ENCODE measurements at places on chromosomes 5 and 9.

DNA sequence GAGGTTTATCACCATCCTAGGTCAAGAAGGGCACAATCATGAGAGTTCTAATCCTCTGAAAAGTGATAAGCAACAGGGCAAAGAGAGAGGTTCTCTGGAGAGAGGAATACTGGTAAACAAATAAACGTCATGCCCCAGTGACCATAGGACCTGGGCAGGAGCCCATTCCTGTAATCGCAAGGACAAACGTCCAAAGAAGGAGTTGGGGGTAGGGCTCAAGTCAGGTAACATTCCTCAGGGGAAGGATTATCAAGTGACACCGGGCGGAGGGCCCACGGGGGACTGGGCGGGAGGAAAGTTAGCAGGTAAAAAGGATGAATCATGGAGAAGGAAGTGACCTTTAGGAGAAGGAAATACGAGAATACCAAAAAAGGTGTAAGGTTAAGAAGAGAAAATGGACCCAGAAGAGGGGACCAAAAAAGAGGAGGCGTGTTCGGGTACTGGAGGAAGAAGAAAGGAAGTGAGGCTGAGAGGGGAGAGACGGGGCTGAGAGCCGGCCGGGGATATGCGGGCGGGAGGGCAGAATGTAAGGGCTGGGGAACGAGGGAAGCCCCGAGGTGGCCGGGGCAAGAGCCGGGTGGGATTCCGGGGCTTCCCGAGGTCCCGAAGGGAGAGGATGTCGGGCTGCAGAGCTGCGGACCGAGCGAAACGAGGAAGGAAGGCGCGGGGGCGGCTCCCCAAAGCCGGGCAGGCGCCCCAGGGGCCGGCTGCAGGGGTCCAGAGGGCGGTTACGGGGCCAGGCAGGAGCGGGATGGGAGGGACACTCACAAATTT, 583 bp downstream of the DIAPH1 start:
- no peak for DNase-seq

DNA sequence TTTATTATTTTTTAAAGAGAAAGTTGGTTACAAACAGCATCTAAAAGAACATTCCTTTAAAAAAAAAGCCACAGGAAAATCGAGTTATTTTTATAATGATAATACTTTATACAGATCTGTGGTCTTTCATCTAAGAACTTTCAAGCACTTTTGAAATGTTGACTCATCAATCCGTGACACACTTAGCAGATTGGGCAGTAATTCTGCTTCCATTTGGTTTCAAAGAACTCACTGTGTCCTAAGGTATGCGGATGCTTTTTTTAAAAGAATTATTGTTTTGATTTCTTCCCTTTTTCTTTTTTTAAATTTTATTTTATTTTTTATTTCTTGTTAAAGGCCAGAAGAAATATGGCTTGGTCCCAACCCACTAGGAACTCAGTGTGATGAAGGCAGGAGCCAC, 147.8 kb downstream of the AOPEP start:
- DNase-seq: no peak

GRCh38 chr9:16501726-16502125, 368.7 kb downstream of the BNC2 start:
- no peak for DNase-seq

- DNase-seq: no peak
Measured at GRCh38 chr5:93569300-93570160, 11.5 kb downstream of the NR2F1-AS1 start.

GRCh38 chr5:6544561-6544935, 88.3 kb downstream of the NSUN2 start:
- DNase-seq: no peak

- DNase-seq: no peak
Measured at GRCh38 chr5:56359809-56360685, 126.9 kb upstream of the ANKRD55 start.

- DNase-seq: no peak
Measured at GRCh38 chr5:124530916-124531315, 215.5 kb downstream of the ZNF608 start.

DNA sequence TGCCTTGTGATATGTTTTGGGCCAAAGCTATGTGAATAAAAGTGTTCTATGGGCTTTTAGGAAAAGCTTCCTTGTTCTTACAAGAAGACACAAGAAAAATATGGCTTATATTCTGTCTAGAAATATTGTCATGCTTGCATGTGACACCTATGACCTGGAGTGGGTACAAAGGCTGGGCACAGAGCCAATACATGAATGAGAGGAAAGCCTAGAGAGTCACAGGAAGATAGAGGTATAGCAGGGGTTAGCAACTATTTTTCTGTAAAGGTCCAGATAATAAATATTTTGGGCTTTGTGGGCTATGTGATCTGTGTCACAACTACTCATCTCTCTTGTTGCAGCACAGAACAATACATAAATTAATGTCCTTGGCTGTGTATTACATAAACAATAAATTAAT, 196.6 kb upstream of the CD180 start:
- no peak for DNase-seq

- no peak for DNase-seq
Measured at GRCh38 chr5:177123789-177124485, 9.6 kb upstream of the NSD1 start.

DNA sequence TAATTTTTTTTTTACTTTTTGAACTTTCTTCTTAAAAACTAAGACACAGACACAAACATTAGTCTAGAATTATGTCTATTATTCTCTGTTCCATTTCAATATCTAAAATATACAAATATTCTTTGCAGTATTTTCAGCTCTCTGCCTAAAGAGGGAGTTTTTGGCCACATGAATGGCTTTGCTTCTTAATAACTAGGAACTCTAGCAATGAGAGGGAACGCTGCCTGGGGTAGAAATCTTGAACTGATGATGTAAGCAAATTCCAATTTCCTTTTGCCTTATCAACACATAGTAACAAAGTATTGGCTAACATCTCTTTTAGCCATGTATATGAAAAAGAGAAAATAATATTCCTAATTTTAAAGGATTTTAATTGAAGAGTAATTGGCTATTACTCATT, 51.9 kb downstream of the SLC25A46 start:
- no peak for DNase-seq

DNA sequence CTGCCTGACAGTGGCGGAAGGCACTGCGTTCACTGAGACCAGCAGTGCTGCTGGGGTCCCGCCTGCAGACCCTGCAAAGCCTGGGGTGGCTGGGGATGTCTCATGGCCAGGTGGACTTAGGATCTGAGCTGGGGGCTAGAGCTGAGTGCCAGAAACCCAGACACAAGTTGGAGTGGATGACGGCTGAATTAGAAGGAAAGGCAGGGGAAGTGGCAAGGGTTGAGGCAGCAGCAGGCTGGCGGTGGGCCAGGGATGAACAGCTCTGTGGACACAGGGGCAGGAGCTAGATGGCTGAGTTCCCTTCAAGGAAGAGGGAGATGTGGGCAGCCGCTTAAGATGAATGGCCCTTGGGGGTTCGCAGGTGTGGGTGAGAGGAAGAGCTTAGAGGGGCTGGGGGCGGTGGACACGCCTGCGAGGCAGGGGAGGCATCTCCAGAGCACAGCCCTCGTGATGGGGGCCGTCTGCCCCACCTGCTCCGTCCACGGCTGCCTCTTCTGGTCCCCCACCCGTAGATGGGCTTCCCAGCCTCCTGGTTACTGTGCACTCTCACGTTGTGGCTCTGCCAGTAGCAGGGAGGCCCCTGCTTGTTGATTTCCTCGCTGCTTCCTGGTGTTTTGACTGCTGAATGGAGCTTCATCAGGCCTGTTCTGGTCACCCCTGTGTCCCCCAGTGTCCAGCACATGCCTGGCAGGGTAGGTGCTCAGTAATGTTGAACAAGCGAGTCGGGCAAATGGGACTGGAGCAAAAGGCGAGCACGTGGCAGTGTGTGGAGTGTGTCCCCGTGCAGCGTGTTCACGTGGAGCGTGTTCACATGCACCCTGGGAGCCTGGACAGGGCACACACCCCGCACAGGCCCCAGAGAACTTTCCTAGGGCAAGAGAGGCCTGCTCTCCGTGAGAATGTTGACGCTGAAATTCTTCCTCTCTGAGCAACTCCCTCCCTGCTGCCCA, 168.2 kb downstream of the CACNA1B start:
- DNase-seq: peak; percentile 15

- DNase-seq: no peak
Measured at GRCh38 chr5:164470312-164470711, 964.9 kb downstream of the MAT2B start.

DNA sequence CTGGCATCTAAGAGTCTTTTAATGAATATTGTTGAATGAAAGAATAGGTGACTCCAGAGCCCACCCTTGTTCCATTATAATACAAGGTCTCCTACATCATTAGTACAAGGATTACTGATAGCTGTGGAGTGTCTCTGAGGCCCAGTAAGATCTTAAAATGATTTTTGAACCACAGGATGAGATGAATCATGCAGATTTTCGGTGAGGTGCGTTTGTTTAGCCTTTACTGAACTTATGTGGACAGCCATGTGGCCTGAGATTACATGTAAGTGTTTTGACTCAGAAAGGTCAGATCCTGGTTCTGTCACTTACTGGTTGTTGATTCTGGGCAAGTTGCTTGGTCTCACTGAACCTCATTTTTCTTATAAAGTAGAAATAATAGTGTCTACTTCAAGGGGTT, 21.6 kb downstream of the NFX1 start:
- DNase-seq: no peak

GRCh38 chr9:18023332-18023731, 444.5 kb downstream of the SH3GL2 start:
- DNase-seq: no peak

- DNase-seq: no peak
Measured at GRCh38 chr5:160306696-160307095, 5.7 kb downstream of the CCNJL start.

DNA sequence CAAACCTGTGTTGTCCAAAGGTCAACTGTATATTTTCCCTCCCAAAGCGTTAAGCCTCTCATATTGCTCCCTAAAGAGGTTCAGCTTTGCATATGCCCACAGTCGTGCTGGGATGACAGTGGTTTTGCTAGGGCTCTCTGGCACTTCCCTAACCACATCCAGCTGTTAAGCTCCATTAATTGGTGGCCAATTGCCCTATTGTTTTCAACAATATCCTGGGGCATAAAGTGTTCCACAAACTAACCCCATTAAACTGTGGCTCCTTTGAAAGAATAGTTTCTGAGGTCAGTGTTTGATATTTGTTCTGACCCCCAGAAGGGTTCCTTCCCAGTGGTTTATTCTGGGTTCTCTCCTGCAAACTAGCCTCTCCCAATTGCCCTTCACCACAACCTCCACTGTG, 194.5 kb downstream of the HSD17B3 start:
- DNase-seq: no peak

DNA sequence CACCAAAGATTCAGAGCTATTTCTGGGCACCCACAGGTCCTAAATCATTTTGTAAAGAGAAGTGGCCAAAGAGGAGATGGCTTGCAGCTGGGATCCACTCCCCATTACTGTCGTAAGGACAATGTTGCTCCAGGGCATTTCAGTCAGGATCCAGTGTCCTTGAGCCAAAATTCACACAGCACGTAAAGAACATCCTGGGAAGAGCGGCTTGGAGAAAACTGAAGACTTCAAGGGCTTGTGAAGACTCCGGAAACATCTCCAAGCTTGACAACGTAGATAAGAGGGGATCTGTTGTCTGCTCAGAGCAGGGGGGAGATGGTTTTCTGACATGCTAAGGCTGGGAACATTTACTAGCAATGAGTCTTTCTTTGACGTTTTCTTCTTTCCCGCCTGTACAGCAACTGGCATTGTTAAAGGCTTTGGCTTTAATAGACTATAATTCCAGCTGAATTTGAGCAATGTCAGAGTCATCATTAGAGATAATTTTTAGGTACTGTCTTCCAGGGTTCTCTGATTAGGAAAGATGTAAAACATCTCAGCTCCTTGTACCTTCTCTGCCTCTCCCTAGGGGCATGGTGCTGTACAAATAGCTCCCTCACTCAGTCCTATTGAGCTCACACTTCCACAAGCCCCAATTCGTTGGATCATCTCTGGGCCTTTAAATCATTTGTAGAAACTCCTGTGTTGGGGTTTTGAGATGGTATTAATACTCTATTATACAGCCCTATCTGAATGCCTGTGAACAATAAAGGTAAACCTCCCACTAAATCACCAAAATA, 39.7 kb downstream of the EGFLAM start:
- no peak for DNase-seq
